ENCODE measurements at places on chromosomes 12 and 14. TPM values are rescaled to one million over a fixed set of nuclear protein-coding genes. Genes with fewer than 3 reads are reported as not detected.
A peak's percentile ranks its signal among the peaks of the same experiment; 100 is the strongest.

TTC6 gene
- 3.2 TPM for total RNA-seq

TAS2R8 gene
- total RNA-seq, result not detected

XPOT gene
- total RNA-seq, result 56.9 TPM

DACT1 gene
- 5.0 TPM for total RNA-seq

COX8C gene
- not detected for total RNA-seq

TCP11L2 gene
- 27.7 TPM for total RNA-seq

TAS2R30 gene
- 1.9 TPM for total RNA-seq

DNA sequence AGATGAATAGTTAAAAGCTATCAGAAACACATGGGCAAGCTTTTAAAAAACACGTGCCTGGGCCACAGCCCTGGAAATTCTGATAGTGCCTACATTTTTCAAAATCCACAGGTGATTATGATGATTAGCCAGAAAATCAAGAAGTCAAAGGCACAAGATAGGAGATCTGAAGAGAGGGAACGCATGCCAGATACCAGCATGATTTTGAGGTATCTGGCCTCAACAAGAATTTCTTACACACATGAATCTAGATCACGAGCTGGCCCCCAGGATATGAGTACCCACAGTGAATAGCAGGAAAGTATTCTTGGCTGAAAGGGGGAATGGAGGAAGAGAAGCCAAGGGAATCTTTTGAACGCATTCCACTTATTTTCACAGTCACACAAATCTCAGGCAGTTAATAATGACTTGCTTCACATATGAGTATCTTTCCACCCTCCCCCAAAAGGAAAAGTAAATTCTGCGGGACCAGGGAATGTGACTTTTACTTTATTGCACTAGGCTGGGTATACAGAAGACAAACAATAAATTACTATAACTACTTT, 438.2 kb downstream of the BCAT1 start:
- no peak overlapping the region for H3K27ac ChIP-seq
- no peak overlapping the region for H3K4me3 ChIP-seq
- H3K27me3 ChIP-seq, result no peaks in the 10 kb centered on the region
- no peaks in the 10 kb centered on the region for H3K4me1 ChIP-seq
- no peaks in the 10 kb centered on the region for H3K36me3 ChIP-seq

DNA sequence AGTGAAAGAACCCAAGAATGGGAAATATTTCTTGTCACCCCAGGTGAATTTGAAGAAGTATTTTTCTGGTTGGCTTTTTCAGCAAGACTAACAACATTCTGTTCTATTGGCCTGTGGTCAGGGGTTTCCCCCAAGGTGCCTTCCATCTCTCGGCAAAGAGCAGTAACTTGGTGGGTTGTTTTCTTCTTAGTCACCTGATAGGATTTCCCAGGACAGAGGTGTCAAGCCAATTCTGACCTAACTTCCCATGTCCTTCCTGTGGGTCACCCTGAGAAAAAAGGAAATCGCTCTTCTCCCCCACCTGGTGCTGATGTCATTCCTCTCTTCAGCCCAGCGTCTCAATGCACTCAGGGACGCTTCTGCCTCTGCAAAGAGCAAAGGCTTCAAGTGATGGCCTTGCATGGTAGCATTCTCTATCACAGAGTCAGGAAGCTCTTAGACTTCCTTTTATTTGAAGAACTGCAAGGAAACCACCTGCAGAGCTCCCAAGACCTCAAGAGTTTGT, 16.1 kb upstream of the IFNG start:
- H3K27me3 ChIP-seq, result no peaks in the 10 kb centered on the region
- H3K27ac ChIP-seq, result no peak overlapping the region
- H3K4me3 ChIP-seq, result no peak overlapping the region
- no peak for DNase-seq
- no peaks in the 10 kb centered on the region for H3K36me3 ChIP-seq
- H3K4me1 ChIP-seq, result no peaks in the 10 kb centered on the region

DNA sequence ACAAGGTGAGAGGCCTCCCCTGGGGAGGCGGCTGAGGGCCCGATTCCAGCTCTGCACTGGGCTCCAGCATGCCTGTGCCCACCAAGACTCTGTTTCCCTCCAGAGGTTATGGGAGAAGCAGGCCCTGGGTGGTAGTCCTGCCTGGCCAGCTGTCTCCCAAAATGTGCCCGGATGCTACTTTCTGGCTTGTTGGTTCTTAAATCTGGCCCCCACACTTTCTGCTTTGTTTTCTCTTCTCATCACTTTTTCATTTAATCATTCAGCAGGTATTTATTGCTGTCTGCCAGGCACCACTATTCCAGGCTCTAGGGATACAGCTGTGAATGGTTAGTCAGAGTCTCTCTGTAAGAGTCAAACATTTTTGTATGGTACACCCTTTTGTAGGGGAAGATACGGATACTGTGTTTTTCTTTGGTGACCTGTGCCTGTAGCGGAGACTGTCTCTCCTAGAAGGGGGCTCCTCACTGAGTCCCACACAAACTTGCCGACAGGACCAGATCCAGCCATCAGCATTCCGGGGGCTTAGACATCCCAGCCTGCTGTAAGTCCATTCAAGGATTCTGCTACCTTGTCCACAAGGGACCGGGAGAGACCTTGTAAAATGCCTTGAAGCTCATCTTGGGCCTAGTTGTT, 3.8 kb downstream of the DHRS2 start:
- no peaks in the 10 kb centered on the region for H3K4me1 ChIP-seq
- no peaks in the 10 kb centered on the region for H3K27me3 ChIP-seq
- H3K4me3 ChIP-seq, result no peak overlapping the region
- no peak overlapping the region for H3K27ac ChIP-seq
- DNase-seq, result no peak
- H3K36me3 ChIP-seq, result no peaks in the 10 kb centered on the region

- no peak overlapping the region for H3K27ac ChIP-seq
- H3K27me3 ChIP-seq, result no peaks in the 10 kb centered on the region
- H3K4me1 ChIP-seq, result no peaks in the 10 kb centered on the region
- no peak for DNase-seq
- no peaks in the 10 kb centered on the region for H3K36me3 ChIP-seq
These were observed 378.9 kb downstream of the RGS6 start for GRCh38 chr14:72311116-72311515.

DNA sequence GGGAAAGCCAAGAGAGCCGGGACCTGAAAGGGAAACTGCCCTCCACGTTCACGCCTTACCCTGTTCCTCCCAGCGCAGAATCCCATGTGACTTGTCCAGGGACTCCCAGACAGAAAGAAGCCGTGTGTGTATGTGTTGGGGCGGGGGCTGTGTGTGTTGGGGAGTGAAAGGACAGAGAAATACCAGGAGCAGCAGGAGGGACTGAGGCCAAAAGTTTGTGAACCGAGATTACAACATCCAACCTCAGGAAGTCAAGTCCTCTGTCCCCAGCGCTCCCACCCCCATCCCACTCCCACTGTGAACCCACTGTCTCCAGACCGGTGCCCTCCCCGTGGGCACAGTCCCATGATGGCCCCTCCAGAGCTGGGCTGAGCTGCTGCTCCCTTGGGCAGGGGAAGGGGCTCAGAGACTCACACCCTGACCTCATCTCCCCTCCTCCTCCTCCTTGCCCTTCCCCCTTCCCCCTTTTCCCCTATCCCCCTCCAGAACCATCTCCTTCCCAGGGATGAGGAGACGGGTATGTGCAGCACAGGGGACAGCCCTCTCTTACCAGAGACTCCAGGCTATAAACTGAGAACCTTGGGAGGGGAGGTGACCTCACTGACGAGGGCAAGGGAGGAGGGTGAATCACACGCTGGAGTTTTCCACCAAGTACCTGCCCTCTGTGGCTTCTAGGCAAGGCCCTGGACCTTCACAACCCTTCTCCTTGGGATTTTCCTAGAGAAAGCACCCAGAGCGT, at the start of gene SLC6A12:
TSS of gene SLC6A12 (minus strand) at position 155 of the 739 bp plus-strand sequence. CDS start 4,171 bp downstream, outside the sequence.
- H3K27me3 ChIP-seq, result peaks cover 34% of the 10 kb centered on the region
- H3K36me3 ChIP-seq, result no peaks in the 10 kb centered on the region
- H3K4me3 ChIP-seq, result no peak within 1 kb of the TSS
- H3K4me1 ChIP-seq, result peaks cover 15% of the 10 kb centered on the region
- no peak for DNase-seq

DNA sequence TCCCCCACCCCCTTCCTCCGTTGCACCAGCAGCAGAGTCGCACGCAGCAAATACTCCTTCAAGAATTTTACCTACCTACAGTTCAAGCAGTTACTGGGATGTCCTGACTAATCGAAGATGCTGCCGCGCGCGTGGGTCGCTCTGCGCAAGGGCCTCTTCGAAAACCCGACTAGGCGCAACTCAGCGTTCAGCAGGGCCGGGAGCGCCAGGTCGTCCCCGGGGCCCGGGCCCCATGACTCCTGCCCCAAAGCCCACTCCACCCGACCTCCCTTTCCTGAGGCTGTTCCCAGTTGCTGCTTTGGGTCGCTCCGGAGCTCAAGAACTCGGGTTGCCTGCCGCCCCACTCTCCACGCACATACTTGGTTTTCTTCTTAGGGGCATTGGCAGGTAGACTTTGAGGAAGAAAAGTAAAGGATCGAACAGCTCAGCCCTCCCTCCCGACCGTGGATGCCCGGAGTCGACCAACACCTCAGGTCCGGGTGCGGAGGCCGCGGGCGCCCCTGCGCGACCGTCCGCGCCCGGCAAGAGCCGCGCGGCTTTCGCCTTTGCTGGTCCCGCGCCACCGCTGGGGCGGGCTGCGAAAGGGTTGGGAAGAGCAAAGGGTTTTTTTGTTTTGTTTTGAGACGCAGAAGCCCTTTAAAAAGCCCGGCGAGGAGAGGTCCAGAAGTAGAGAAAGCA, 1.9 kb downstream of the BMP4 start:
- H3K4me3 ChIP-seq, result peak overlapping the region; percentile 61
- H3K27ac ChIP-seq, result peak overlapping the region; percentile 91
- peak; percentile 80 for DNase-seq
- H3K4me1 ChIP-seq, result peaks cover 31% of the 10 kb centered on the region
- peaks cover 7% of the 10 kb centered on the region for H3K27me3 ChIP-seq

DNA sequence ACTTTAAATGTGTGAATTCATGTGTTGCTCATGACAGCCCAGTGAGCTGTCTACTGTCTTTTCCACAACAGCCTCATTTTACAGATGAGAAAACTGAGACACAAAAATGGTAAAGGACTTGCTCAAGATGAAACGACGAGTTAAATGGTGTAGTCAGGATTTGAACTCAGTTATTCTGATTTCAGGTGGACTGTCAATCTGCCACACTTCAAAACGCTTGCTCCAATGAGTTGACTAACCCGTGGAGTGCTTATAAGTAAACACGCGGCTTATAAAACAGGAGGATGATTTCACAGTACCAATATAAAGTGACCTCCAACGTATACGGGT, 652 bp upstream of the POLE2 start:
- no peak overlapping the region for H3K4me3 ChIP-seq
- DNase-seq, result no peak
- H3K27ac ChIP-seq, result peak overlapping the region; percentile 80
- H3K4me1 ChIP-seq, result no peaks in the 10 kb centered on the region
- no peaks in the 10 kb centered on the region for H3K36me3 ChIP-seq
- no peaks in the 10 kb centered on the region for H3K27me3 ChIP-seq

- peaks cover 31% of the 10 kb centered on the region for H3K4me1 ChIP-seq
- H3K4me3 ChIP-seq, result peak overlapping the region; percentile 70
- H3K36me3 ChIP-seq, result no peaks in the 10 kb centered on the region
These were observed 1.5 kb downstream of the BMAL2 start for GRCh38 chr12:27334042-27334720.

- H3K36me3 ChIP-seq, result no peaks in the 10 kb centered on the region
- H3K27ac ChIP-seq, result peak overlapping the region; percentile 95
- H3K27me3 ChIP-seq, result no peaks in the 10 kb centered on the region
These were observed 614 bp downstream of the FKBP3 start for GRCh38 chr14:45133683-45134050.

GRCh38 chr12:130335517-130336392, 1.9 kb upstream of the PIWIL1 start:
- H3K4me1 ChIP-seq, result no peaks in the 10 kb centered on the region
- H3K4me3 ChIP-seq, result no peak overlapping the region
- peak; percentile 74 for DNase-seq
- peaks cover 56% of the 10 kb centered on the region for H3K27me3 ChIP-seq
- no peak overlapping the region for H3K27ac ChIP-seq
- no peaks in the 10 kb centered on the region for H3K36me3 ChIP-seq

- no peaks in the 10 kb centered on the region for H3K27me3 ChIP-seq
- no peaks in the 10 kb centered on the region for H3K36me3 ChIP-seq
- no peak overlapping the region for H3K4me3 ChIP-seq
- no peak for DNase-seq
- H3K4me1 ChIP-seq, result no peaks in the 10 kb centered on the region
These were observed 11.8 kb upstream of the MYBPC1 start for GRCh38 chr12:101582937-101583336.

- H3K27me3 ChIP-seq, result no peaks in the 10 kb centered on the region
- no peak for DNase-seq
- no peak overlapping the region for H3K4me3 ChIP-seq
- H3K36me3 ChIP-seq, result peaks cover 28% of the 10 kb centered on the region
- H3K27ac ChIP-seq, result no peak overlapping the region
- peaks cover 83% of the 10 kb centered on the region for H3K4me1 ChIP-seq
These were observed 6.4 kb downstream of the ACTN1 start for GRCh38 chr14:68972507-68973218.
